Mesenchymal stem cell (in vitro differentiated cells and primary cell): ENCODE measurements at places on chromosomes 11 and 22.

DNA sequence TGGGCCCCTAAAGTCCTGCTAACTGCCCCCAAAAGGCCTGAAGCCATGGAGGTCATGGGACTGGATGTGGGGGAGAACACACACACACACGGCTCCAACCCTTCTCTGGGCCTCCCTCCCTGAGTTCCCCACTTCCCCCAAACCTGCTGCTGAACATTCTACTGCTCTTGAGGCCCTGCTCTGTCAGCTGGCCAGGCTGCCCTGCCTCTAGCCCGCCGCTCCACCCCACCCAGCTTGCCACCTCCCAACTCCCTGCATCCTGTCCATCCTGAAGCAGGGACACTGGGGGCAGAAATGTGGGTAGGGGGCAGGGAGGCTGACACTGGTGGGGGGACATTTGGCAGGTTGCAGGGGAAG is 1.0 kb downstream of the KCNJ4 start:
- DNase-seq: no peak

GRCh38 chr11:115678942-115679341 is 174.7 kb upstream of the CADM1 start:
- no peak for DNase-seq

DNA sequence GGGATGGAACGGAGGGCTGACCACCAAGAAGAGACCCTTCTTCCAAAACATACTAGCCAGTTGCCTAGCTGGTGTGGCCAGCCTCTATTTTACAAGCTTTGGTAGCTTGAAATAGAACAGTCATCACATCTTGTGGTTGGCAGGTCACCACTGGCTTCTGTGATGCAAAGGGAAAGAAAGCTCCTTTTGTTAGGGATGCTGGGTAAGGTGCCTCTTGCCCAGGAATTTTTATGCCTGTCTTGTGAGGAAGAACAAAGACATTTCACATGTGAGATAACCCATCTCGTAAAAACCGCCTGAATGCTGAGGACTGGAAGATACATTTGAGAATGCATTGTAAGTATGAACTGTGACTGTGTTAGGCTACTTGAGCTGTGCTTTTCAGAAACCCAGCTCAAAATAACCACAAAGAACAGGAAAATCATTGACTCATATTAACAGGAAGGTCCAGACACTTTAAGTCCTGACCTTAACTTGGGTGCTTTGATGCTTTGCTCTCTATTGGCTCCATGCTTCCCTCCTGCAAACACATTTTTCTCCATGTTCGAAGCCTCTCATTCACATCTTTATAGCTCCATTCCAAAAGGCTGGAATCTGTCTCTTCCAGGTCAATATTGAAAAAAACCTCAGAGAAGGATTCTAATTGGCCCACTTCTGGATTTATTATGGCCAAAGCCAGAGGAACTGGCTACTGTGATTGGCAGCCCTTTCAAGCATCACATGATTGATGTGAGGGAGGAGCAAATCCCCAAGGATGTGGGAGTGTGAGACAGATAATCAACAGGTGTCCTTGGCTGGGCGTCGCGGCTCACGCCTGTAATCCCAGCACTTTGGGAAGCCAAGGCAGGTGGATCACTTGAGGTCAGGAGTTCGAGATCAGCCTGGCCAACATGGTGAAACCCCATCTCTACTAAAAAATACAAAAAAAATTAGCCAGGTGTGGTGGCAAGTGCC is 53.9 kb downstream of the MICAL2 start:
- DNase-seq: peak; percentile 95

DNA sequence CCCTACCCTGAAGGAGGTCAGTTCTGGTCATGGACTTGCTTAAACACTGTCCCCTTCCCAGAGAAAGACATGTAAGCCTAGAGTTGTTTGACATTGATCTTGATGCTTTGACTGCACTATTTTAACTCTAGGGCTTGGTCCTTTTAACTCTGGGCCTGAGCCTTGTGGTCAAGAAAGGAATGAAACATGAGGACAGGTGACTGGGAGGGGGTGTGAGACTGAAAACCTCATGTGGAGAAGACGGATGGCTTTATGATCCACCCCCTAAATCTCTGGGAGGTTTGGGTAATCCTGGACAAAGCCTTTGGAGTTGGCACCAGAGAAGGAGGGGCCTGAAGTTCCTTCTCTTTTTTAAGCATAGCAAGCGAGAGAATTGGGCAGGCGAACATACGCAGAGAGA is 17.5 kb downstream of the CHRDL2 start:
- no peak for DNase-seq

- no peak for DNase-seq
Observed at GRCh38 chr11:3929232-3929631, 73.8 kb downstream of the STIM1 start.

- no peak for DNase-seq
Observed at GRCh38 chr11:70066628-70067027, 11.5 kb upstream of the ANO1 start.

- peak; percentile 91 for DNase-seq
Observed at GRCh38 chr11:94732617-94733281, 35.4 kb upstream of the AMOTL1 start.

DNA sequence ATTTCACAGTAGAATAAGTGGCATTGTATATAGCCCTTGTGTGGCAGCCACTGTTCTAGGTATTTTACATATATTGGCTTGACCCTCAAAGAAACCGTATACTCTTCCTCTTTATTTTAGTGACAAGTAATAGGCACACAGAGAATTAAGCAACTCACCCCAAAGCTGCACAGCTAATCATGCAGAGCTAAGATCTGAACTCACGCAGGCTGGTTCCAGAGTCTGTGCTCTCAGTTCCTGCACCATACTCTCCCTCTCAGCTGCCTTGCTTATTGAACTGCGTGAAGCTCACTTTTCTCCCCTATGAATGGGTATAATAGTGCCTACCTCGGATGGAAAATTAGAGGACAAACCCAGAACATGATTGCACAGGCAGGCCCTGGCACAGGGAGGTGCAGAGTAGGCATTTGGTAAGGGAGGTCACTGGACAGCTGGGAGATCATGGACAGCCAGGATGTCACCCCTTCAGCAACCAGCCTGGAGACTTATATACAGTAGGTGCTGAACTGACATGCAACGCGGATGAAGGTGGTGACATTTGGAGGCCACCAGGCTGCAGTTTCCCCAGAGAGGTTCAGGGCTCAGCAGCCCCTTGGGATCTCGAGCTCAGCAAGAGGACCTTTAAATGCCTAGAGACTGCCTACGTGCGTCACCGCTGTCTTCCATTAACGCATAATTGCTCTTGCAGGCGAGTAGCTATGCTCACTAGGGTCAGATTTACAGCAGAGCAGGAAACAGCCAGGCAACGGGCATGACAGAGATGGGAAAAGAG is 78.4 kb upstream of the TP53I11 start:
- DNase-seq: no peak

DNA sequence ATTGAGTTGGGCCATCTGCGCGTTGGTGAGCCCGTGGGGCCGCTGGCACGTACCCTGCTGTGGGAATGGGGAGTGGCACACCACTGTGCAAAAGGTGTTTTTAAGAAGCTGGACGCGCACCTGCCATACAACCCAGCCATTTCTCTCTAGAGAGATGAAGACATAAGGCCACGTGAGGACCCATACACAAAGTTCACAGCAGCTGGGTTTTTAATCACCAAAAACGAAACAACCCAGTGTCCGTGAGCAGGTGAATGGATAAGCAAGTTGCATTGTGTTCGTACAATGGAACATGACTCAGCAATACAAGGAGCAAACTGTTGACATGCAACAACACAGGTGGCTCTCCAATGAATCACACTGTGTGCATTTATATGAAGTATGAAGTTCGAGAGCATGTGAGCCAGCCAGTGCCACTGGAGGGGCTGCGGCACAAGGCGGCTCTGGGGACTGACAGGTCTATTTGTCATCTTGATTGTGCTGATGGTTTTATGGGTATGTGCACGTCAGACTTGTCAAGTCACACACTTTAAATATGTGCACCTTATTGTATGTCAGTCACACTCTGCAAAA is 30.6 kb upstream of the PANX2 start:
- no peak for DNase-seq

GRCh38 chr22:23112472-23113012 is 29.2 kb downstream of the RSPH14 start:
- DNase-seq: no peak

DNA sequence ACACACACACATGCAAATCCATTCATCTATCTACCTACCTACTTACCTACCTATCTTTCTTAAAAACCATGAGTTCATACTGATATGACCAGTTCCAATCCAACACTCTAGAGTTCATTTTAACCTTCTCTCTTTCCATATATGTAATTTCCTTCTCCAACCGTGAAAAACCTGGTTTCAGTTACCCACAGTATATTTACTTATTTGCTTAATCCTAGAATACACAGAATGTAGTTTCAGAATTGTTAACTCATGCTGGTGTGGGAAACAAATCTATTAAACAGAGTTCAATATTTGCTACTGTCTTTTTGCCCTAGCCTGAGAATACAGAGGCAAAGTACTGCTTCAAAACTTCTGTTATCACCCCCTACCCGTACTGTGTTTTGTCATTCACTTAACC is 101.3 kb downstream of the RRM1 start:
- DNase-seq: no peak

DNA sequence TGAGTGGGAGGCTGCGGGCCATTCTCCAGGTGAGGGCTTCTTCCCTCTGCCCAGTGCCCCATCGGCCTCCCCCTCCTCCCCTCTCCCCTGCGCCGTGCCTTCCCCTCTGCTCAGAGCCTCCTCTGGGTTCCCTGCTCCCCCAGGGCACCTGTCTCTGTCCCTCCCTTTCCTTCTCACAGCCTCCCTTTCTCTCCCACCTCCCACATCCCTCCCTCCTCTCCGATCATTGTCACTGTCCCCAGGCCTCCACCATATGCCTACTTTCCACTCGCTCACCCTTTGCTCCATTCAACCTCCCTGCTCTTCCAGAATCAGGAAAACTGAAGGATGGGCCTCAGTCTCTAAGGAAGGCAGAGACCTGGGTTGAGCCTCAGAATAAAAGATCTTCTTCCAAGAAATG is 9.9 kb upstream of the APOBEC3H start:
- no peak for DNase-seq
